Right forelimb (tissue), 1 donor: ENCODE measurements at places on chromosomes 11 and 22.

- no peak for DNase-seq
Observed at GRCh38 chr11:84564180-84564866, 1062.8 kb downstream of the DLG2 start.

GRCh38 chr11:33134276-33134675 is 27.0 kb downstream of the CSTF3 start:
- no peak for DNase-seq

- DNase-seq, result no peak
Observed at GRCh38 chr11:12079726-12080556, 30.4 kb upstream of the MICAL2 start.

DNA sequence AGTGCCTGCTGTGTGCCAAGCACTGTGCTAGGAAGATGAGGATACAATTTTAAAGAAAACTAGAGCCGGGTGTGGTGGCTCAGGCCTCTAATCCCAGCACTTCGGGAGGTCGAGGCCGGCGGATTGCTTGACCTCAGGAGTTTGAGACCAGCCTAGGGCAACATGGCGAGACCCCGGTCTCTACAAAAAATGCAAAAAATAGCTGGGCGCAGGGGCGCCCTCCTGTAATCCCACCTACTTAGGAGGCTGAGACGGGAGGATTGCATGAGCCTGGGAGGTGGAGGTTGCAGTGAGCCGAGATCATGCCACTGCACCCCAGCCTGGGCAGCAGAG is 8.3 kb downstream of the TPBGL start:
- no peak for DNase-seq

GRCh38 chr22:45164270-45165088 is 754 bp downstream of the NUP50 start:
- peak; percentile 54 for DNase-seq

DNA sequence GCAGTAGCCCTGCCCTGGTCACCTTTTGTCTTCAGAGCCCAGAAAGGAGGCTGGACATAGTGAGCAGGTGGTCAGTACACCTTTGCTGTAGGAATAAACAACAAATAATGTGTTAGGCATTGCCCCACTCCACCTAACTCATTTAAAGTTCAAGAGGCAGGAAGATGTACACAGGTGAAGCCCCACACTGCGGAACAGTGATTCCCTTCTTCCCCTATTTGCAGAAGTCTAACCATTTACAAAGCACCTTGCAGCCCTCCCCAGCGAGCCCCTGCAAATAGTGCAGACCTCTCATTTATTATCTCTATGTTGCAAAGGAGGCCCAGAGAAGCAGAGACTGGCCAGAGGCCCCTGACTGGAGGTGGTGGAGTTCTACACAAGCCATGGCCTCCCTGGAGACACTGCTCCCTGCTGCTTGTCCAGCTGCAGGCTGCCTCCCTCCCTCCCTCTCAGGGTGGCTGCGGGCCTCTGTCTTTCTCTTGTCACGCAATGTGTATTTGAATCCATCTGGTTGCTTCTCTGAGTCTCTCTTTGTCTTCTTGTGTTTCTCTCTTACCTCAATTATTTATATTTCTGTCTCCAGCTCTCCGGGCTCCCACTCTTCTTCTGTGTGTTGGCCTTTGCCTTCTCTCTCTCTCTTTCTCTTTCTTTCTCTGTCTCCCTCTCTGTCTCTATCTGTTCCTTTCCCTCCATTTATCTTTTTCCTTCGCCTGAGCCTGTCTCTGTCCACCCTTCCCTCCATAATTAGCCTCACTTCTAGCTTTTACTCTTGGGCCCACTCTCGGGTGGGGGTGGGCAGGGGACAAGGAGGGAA is 59.1 kb upstream of the PRDM11 start:
- DNase-seq, result peak; percentile 42

DNA sequence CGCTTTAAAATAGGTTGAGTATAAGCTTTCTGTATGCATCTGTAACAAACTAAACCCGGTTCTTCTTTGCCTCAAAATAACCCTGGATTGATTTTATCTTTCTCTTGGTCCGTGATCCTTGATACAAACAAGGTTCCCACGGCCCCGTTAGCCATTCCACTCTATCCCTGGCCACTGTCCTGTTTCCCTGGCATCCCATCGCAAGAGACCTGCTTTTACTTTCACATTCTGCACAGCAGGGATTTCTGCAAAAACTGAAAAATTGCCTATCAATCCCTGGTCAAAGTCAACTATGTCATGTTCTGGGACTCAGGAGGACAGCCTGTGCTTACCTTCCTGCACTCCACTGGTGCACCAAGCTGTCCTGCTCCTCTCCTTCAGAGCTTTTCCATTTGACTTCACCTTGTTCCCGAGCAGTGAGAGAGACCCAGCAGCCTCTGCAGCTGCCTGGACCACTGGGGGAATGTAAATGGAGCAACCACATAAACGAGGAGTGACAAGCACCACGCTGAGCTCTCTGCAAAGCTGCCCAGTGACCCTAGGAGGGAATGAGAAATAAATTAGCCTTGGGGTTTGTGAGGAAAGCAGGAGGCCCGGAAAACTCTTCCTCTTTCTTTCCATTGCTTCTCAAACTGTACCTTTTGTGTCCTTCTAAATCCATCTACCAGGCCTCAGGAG is 175.9 kb downstream of the NTM start:
- DNase-seq, result no peak

DNA sequence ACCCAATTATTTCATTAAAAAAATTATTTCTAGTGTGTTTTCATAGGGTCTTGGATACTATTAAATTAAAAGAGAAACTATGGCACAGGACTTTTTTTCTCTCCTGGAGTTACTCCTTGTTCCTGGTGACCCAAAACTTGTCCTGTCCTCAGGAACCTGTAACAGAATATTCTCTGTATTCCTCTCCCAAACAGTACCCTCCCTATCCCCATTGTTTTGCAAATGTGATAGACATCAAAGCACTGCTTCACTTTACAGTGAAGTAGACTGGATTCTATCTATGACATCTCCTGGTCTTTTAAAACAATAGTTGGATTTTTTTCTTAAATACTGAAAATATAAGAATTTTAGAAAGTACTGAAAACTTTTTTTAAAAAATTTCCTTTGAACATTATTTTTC is 37.2 kb downstream of the FAR1 start:
- no peak for DNase-seq

DNA sequence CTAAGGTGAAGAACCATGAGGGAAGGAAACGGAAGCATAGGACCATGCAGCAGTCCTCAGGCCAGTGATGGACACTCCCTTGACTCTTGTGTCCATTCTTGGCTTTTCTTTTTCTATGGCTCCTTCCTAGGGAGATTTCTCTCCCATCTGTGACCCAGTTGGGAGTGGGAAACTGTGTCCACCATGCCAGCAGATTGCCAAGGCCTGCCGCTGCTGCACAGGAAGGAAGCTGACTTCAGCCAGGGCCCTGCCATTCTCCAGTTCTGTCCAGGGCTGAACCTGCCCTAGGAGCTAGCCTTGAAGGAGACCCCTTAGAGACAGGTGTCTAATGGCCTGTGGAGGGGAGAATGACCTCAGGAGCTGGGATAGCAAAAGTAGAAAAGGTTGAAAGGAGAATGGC is 17.4 kb downstream of the SSH3 start:
- DNase-seq, result no peak

GRCh38 chr11:889687-890475 is 20.7 kb downstream of the CHID1 start:
- no peak for DNase-seq

GRCh38 chr11:60447846-60448245 is 7.8 kb upstream of the MS4A1 start:
- DNase-seq, result no peak

- DNase-seq, result no peak
Observed at GRCh38 chr22:49650336-49651241, 177.1 kb downstream of the BRD1 start.

DNA sequence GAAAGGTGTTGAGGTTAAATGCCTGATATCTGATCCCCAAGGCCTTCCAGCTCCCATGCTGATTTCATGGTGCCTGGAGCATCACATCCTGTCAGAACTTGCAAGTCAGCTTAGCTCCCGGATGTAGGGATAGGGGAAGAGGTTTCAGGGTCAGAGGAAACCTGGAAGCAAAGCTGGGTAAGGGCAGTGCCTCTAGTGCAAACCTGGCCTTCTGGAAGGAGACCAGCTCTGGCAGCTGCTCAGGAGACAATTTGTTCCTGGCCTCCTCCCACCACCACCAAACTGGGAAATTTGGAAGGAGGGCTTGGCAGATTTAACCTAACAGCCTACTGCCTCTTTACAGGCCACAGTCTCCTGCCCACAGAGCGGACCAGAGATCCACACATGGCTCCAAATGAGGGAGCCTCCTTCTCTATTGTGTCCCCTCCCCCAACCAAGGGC is 9.2 kb upstream of the TSKU start:
- no peak for DNase-seq

DNA sequence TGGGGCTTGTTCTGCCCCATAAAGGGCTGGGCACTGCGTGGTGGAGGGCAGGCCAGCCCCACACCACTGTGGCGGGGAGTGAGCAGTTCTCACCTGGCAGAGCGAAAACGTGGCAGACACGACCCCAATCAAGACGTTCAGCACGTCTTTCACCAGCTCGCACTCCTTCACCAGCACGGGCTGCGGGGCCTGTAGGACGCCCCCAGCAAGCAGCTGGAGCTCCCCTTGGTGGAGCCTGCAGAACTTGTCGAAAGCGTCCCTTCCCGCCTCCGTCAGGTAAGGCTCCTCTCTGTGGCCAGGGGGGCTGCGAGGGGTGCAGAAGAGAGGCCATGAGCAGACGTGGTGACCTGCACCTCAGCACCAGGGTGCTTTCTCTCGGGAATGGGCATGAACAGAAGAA is 11.6 kb downstream of the TUBGCP6 start:
- DNase-seq, result no peak

DNA sequence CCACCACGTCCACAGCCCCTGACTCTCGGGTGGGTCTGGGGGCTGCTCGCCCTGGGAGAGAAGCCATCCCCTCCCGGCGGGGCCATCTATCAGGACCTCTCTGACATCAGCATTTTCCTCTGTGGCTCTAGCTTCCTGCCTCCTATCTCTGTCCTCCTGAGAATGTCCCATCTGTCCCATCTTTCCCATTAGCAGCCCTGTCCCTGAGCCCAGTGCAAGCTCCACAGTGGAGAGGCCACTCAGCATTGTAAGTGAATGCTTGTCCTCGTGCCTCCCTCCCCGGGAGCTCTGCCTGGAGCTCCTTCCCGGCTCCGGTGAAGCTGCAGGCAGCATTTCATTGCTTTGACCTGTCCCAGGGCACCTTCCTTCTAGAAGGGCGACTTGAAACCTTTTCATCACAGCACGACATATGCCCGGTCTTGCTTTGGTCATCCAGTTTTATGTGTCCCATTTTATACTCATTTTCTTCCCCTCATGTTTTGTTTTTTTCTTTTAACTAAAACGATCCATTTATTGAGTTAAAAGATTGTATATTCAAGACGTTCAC is 49.7 kb downstream of the RTN4R start:
- no peak for DNase-seq

DNA sequence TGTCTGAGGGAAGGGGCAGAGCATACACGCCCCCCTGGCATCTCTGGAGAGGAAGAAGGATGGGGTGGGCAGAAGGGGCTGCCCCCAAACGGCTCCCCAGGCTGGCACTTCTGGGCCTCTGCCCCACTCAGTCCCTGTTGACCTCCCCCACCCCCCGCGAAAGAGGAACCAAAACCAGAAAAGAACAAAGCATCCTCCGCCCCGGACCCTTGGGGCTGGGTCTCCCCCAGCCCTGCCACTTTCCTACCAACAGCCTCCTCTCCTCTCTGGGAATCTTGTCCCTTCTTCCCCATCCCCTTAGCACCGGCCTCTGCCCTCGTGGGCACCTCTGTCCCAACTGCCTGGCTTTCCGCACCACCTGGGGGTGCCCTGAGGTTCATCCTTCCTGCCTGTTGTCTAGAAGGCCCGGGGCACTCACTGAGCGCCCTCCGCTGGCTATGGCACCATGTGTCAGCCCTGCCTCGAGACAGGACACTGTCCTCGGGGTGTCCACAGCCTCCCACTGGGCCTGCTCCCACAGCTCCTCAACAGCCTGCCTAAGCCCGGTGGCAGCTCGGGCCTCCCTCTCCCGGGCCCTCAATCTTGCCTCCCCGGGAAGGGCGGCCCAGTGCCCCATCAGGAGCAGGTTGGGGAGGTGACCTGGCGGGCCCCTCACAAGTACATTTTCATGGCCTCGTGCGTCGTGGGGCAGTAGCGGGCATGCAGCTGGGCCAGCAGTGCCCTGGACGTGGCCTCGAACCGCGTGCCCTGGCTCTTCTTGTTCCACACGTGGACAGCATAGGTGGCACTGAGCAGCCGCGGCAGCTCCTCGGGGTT is 28.2 kb downstream of the A4GALT start:
- DNase-seq, result peak; percentile 17

- DNase-seq, result no peak
Observed at GRCh38 chr11:67432655-67433349, 4.5 kb downstream of the RPS6KB2 start.

DNA sequence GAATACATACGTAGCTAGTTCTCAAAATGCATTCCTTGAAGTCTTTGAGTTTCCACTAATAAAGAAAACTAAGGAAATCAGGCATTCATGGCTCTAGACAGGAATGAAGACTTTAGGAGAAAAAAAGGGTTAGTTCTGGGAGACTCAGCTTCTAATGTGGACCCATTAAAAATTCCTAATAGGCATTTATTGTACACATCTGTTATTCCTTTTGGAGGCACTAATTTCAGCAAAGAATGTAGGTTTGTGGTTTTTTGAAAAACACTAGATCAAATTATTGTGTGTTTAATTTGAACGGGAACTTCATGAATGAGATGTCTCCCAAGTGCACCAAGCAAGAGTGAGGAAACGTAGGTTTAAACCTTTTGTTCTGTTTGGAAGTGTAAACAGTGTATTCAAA is 42.7 kb downstream of the PARVA start:
- no peak for DNase-seq

DNA sequence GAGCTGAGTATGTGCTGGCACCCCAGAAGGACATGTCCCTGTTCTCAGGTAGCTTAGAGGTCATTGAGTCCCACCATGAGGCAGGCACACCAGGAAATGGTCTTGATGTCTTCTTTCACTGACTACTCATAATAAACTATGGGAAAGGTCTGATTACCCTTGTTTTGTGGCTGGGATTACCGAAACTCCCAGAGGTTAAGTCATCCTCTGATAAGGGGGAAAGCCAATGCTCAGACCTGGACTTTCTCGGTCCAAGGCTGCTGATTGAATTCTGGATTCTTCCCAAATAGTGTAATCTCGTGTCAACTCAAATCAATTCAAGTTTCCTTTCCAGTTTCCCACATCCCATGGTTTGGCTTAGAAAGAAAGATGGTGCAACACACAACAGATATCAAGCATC is 3.7 kb upstream of the CD44 start:
- no peak for DNase-seq

DNA sequence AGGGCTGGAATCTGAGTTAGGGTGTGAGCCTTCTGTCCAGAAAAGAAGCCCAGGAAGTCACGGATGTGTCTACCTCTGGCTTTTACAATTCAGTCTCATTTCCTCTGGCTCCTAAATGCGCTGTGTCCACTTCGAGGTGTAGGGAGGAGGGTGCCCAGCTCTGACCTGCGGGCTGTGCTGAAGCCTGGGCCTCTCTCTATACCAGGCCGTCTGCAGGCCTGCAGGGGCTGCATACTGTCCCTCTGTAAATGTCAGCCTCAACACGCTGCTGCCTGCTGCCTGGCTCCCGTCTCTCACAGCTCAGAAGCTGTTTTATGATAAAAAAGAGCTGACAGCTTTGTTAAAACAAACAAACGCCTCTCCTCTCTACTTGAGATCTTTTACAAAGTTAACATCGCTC is 14.5 kb downstream of the ARVCF start:
- no peak for DNase-seq
